ENCODE measurements at places on chromosomes 12 and 14. TPM values are rescaled to one million over a fixed set of nuclear protein-coding genes. Genes with fewer than 3 reads are reported as not detected.

DNA sequence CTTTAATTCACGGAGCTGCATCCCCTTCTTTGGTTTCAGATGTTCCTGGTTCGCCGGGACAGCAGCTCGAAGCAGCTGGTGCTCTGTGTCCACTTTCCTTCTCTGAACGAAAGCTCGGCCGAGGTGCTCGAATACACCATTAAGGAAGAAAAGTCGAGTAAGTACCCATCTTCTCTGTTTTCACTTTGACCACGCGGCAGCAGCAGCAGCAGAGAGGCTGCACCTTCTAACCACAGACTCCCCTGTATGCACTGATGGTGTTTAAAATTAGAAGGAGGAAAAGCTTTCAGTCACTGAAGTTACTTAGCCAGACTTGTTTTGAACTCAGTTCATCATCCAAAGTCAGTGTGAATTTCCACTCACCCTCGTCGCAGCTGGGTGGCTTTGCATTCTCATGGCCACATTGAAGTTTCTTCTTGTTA lies 63.8 kb downstream of the RIN3 start:
- no peak for DNase-seq

GRCh38 chr14:103298620-103299019 lies 35.4 kb upstream of the EIF5 start:
- DNase-seq = no peak

DNA sequence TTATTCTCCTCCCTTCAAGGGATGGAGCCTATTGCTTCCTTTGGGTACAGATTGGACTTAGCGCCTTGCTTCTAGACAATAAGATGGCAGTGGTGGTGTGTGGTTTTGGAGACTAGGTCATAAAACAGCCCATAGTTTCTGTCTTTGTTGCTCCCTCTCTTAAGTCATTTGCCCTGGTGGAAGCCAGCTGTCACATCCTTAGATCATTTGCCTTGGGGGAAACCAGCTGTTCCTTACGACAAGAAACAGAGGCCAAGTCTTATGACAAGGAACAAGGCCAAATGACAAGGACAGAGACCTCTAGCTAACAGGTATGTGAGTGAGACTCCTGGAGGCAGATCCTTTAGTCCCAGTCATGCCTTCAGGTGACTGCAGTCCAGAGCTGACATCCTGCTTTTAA lies 9.2 kb upstream of the PALS1 start:
- no peak for DNase-seq

The AQP2 gene
- not detected for total RNA-seq

Data from bronchial epithelial cell (primary cell).